Activated naive CD4-positive, alpha-beta T cell treated with anti-CD3 and anti-CD28 coated beads for 36 hours (primary cell): ENCODE measurements at places on chromosomes 3 and 15. TPM values are rescaled to one million over a fixed set of nuclear protein-coding genes. Genes with fewer than 3 reads are reported as not detected.

GRCh38 chr3:16839271-16840100 is 45.3 kb upstream of the PLCL2 start:
- no peak for DNase-seq

- peak; percentile 53 for DNase-seq
These were observed 9.7 kb upstream of the PTPN23 start for GRCh38 chr3:47370887-47371697.

DNA sequence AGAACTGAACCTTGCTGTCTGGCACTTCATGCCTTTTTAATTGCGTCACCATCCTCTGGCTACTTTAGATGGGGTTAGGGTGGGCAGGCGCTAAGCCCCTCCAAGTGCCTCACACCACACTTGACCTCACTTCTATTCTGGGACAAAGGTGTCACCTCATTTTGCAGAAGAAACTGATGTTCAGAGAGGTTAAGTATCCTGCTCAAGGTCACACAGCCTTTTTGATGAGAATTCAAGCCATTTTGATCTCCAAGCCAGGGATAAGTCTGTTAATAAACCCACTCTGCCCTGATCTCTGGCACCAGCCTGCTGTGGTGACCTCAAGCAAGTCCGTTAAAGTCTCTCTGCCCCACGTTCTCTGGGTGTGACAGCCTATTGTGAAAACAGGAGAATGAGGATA is 58.8 kb upstream of the PRR23C start:
- no peak for DNase-seq

- no peak for DNase-seq
These were observed 82.5 kb downstream of the PEX5L start for GRCh38 chr3:179953993-179954870.

DNA sequence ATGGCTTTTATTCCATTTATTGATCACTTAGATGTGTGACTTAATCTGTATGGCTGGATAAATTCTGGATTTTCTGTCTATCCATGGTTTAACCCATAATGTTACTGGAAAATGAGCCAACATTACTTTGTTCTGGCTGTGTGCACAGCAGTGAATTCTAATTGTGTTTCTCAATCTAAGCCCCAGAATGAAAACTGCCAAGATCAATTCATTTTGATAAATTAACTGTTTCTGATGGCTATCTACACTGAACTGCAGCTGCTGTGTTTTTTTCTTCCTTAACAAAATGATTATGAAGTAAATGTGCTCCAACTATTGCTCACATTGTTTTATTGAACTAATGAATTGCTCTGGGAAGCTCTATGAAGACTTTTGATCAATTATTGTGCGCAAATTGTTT is 35.7 kb upstream of the CPB1 start:
- DNase-seq, result no peak

DNA sequence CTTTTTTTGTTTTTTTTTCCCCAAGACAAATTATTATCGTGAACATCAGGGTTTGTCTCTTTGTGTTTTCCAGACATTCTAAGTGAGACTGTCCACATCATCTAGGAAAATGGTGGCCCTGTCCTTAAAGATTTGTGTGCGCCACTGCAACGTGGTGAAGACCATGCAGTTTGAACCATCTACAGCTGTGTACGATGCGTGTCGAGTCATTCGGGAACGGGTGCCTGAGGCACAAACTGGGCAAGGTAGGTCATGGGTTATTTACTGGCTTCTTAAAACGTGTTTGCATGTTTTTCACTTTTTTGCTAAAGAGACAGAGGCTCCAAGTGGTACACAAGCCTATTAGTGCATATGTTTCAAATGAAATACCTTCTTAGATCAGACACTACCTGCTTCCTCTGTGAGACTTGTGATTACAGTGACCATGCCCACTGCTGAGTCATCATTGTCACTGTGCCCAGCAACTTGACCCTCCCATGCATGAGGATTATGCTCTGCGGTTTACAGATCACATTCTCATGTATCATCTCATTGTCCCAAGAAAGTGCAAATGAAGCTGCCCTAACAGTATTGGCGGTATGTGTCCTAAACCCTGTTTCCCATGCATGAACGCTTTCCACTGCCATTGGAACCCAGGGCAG is 395.2 kb upstream of the TPM1 start:
- DNase-seq, result no peak

GRCh38 chr3:133475245-133476010 is 75.6 kb downstream of the BFSP2 start:
- DNase-seq, result peak; percentile 46

DNA sequence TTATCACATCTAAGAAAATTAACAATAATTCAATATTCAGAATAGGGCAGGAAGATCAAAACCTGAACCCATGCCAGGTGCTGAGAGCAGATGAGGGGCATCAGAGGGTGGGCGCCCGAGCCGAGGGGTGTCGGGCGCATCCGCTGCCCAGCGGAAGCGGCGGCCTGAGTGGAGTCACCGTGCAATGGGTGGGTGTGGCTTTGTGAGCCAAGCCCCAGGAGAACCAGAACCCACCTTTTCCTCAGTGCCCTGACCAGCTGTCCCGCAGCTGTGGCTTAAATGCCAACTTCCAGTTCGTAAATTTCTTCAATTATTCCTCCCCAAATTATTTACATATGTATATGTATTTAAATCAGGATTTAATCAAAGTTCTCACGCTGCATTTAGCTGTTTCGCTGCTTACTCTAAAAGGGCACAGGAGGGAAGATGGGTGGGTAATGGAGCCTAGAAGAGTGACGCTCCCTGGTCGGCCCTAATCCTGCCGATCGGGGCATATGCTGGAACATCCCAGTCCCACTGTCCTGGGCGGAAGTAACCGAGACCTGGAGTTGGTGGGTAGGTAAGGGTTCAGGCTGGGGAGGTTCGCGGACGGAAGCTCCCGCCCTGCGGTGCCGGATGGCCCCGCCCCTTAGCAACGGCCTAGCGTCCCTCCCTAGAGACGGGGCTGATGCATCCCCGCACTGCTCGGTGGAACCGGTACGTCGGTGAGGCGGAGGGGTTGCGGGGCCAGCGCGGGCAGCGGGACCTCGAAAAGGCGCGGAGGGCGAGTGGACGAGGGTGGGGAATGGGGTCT is 1.3 kb downstream of the DNAH1 start:
- DNase-seq, result peak; percentile 77

- peak; percentile 54 for DNase-seq
These were observed 70.7 kb downstream of the ANXA2 start for GRCh38 chr15:60326824-60327654.

DNA sequence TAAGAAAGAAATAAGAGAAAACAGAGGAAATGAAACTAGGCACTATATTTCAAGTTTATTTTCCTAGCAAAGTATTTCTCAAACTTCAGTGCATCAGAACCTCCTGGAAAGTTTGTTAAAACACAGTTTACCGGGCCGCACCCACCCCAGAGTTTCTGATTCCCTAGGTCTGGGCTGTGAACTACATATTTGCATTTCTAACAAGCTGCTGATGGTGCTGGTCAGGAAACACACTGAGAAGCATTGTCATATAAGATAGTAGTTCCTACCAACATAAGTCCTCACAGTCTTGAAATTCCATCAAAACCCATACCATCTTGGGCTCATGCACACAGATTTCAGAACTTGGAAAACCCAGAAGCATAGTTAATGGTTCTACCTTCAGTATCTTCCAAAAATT is 8.3 kb downstream of the SLC9A9 start:
- DNase-seq, result no peak

DNA sequence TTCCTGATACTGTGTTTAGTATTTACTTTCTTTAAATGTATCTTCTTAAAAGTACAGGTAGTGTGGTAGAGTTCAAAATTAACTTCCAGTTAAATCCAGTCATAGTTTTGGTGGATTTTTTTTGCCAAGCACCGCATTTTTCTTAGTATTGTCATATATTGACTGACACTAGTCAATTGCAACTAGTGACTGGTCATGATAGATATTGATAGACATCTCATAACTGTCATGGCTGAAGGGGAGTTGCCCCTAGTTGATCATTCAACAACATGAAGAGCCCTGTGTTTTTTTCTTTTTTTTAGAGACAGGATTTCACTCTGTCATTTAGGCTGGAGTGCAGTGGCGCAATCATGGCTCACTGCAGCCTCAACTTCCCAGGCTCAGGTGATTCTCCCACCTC is 22.1 kb downstream of the RAB8B start:
- DNase-seq, result peak; percentile 26

- DNase-seq, result no peak
These were observed 93.4 kb downstream of the RBMS3 start for GRCh38 chr3:29374226-29374625.

GRCh38 chr15:48563934-48564333 is 81.6 kb downstream of the FBN1 start:
- DNase-seq, result no peak

DNA sequence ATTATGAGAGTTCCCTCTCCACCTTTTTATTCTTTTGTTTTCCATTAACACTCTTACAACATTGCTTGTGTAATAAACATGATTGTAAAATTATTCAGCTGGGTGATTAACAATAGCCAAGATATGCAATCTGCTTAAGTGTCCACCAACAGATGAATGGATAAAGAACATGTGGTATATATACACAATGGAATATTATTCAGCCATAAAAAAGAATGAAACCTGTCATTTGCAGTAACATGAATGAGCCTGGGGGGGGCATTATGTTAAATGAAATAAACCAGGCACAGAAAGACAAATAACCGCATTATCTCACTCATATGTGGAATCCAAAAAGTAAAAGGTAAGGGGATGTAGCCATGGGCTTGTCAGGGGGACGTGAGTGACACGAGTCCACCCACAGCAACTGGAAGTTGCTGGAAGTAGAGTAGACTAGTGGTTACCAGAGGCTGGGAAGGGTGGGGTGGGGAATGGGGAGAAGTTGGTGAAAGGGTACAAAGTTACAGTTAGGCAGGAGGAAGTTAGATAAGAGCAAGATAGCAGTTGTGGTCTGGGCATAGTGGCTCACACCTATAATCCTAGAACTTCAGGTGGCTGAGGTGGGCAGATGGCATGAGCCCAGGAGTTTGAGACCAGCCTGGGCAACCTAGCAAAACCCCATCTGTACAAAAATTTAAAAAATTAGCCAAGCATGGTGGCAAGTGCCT is 28.7 kb upstream of the CD47 start:
- DNase-seq, result no peak

DNA sequence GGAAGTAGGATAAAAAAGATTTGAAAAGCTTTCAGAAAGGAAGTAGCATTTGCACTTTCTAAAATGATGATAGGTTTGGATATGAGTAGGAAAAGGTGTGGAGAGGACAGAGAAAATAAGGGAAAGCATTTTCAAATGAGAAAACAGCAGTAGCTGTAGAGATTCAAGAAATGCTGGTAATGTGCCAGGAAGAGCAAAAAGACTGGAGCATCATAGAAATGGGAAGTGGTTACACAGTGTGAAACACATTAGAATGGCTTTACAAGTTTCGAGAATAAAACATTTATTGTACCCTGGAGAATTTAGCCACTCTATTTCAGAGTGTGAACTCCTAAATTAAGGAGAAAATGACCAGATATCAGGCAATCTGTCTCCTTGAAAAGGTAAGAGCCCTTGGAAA is 108.3 kb upstream of the CHL1 start:
- DNase-seq, result no peak

GRCh38 chr15:74240002-74240568 is 4.0 kb downstream of the CCDC33 start:
- no peak for DNase-seq

GRCh38 chr3:74415731-74416130 is 198.7 kb downstream of the CNTN3 start:
- DNase-seq, result no peak

DNA sequence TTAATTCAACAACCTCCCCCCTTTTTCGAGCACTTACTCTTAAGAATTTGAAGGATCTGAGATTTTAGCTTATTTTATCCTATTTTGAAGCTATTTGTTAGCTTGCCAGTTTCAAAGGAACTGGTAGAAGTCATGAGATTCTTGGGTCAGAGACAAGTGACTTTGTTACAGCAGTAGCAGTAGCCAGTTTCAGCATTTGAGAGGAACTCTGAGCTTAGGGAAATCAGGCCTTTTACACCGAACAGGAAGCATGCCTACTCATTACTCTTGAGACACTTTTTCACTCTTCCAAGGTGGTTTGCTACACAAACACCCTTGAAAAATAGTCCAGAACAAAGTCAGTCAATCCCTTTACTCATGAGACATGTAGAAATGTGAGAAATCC is 24.5 kb upstream of the TM4SF1 start:
- no peak for DNase-seq

GOLGA8G gene
- total RNA-seq, result not detected

SLC28A2 gene
- not detected for total RNA-seq

PLOD2 gene
- 0.45 TPM for total RNA-seq

SCN11A gene
- total RNA-seq, result 0.05 TPM

VWA5B2 gene
- total RNA-seq, result not detected

GP9 gene
- total RNA-seq, result not detected

MORC1 gene
- not detected for total RNA-seq

ZNF860 gene
- not detected for total RNA-seq
